Erythroblast (primary cell): ENCODE measurements at places on chromosomes 2 and 18.

DNA sequence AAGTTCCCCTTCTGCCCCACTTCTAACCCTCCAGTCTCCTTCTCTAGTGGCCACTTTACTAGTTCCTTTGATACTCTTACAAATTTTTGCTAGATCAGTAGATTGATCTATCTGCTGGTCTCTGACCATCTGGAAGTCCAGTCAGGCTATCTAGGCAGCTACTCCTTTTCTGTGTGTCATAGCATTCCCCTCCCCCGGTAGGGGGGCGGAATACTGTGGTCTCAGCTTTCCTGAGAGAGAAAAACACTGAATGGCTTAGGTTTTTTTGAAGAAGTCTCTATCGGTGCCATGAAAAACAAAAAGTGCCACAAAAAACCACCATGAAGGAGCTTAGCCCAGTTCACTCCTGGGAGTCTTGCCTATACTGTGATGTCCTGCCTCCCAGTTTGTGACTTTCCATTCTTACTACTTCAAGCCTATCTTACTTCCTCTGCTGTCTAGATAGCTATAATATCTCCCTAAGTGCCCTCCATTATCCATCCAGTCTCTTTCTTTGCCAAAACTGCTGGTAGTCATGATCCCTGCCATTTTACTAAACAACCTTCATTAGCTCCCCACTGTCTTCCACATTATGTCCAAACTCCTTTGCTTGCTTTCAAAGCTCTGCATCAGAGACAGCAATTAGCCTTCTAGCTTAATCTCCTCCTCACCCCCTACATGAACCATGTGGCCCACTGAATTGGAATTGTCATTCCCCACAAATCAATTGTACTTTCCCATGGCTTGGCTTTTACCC lies 29.9 kb downstream of the TPGS2 start:
- no peak for DNase-seq

GRCh38 chr2:149787206-149787605 lies 199.6 kb upstream of the MMADHC start:
- DNase-seq: no peak

DNA sequence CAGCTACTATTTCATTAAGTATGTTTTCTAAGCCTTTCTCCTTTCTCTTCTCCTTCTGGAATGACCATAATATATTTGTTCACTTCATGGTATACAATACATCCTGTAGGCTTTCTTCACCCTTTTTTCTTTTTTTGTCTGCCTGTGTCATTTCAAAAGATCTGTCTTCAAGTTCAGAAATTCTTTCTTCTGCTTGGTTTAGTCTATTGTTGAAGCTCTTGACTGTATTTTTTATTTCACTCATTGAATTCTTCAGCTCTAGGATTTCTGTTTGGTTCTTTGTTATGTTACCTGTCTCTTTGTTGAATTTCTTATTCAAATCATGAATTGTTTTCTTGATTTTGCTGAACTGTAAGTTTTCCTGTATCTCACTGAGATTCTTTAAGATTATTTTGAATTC lies 109.9 kb downstream of the TMEM131 start:
- DNase-seq: no peak

DNA sequence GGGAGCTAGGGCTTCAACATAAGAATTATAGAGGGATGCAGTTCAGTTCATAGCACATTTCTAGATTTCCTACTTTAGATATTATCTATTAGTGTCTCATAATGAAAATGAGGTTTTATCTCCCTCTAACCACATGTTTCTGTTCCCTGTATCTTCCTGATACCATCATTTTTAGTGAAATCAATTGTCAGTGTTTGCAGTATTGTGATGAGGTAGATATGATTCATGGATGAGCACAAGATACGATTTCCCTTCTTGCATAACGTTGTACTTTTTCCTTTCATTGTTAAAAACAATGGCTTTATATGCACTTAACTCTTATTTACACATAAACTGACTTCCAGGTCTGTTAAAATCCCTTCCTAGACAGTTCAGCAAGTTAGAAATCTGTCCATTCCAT lies 211.4 kb downstream of the ZBTB7C start:
- no peak for DNase-seq

DNA sequence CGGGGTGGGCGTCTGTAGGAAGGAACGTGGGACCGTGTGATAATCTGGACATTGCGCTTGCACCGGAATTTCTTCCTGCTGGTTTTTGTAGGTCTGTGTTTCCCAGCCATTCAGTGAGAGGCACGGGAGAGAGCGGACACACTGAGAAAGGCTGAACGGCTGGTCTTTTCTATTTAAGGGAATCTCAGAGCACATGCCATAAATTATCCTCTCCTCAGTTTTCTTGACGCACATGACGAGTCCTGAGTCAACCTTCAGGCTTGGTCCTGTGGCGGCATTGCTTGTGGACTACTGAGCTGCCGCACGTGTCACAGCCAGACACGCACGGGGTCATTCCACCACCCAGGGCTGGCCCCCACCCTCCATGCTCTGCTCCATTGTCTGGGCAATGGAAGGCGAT lies 519.3 kb upstream of the ID2 start:
- DNase-seq: no peak

GRCh38 chr2:235931676-235932075 lies 236.5 kb downstream of the GBX2 start:
- DNase-seq: no peak

- no peak for DNase-seq
These were observed 687.1 kb downstream of the DPP10 start for GRCh38 chr2:115129536-115129935.

- DNase-seq: no peak
These were observed 75.4 kb upstream of the MAP4K3 start for GRCh38 chr2:39512434-39512935.

GRCh38 chr2:28522481-28522880 lies 26.6 kb downstream of the PLB1 start:
- DNase-seq: no peak

GRCh38 chr18:78666666-78667335 lies 312.8 kb upstream of the SALL3 start:
- no peak for DNase-seq

- no peak for DNase-seq
These were observed 34.7 kb upstream of the ADAM23 start for GRCh38 chr2:206408323-206409320.

- DNase-seq: no peak
These were observed 118.4 kb downstream of the ARL4C start for GRCh38 chr2:234378440-234378839.

DNA sequence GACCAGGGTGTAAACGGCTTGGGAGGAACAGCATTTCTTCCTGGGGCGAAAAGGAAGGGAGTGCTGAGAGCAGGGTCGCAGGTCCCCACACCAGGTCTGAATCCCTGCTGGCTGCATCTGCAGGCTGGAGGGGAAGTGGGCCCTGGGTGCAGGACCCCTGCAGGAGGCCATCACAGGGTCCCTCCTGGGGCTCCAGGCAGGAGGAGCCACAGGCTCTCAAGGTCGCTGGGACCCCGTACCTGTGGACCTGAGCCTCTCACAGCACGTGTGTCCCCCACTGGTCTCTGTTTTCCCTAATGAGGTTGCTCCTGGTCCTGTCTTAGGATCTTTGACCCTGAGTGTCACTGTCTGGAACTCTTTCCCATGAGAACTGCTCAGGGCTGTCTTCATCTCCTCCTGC lies 147.8 kb upstream of the ZNF236 start:
- no peak for DNase-seq

- no peak for DNase-seq
These were observed 148.2 kb downstream of the RND3 start for GRCh38 chr2:150339282-150339681.

GRCh38 chr18:6876641-6877041 lies 147.1 kb downstream of the ARHGAP28 start:
- DNase-seq: no peak

DNA sequence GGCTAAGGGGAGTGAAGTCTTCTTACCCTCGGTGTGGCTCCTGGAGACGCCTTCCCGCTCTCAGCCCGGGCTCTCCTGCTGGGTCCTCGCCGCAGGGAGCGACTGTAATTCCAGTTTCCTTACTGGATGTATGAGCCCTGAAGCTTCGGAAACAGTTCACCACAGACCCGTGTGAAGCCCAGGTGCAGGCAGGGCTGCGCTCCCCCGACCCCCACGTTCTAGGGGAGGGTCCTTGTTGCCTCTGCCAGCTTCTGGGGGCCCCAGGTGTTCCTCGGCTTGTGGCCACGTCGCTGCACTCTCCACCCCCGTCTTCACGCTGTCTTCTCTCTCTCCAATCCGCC lies 5.1 kb upstream of the ASB1 start:
- no peak for DNase-seq

DNA sequence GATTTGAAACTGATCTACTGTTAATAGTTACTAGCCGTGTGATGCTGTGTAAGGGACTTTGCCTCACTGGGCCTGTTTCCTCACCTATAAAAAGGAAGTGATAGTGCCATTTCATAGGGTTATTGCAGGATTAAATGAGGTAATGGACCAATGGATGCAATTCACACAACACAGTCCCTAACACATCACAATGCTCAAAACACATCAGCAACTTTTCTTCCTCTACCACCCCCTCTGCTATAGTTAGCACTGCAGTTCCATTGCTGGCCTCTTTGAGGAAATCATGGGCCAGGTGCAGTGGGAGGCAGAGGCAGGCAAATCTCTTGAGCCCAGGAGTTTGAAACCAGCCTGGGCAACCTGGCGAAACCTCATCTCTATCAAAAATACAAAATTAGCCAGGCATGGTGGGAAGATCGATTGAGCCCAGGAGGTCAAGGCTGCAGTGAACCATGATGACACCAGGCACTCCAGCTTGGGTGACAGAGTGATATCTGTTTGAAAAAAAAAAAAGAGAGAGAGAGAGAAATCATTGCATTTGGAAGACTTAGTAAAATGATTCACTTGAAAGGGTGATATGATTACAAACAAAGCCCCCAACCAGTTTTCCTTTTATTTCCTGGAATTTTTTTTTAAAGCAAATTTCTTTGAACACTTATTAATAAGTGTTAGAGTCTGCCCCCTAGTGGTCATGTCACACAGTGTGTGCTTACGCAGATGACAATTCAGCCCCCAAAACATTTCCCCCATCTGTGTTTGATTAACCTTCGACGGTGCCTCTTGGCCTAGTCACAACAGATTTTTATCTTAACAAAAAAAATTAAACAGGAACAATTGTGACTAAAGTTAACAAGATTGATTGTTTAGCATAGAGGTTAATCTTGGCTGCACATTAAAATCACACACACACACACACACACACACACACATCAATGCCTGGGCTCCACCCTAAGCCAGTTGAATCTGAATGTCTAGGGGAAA lies 88.6 kb upstream of the BCL11A start:
- peak; percentile 57 for DNase-seq
